ENCODE measurements at places on chromosomes 4 and X. TPM values are rescaled to one million over a fixed set of nuclear protein-coding genes. Genes with fewer than 3 reads are reported as not detected.

The SLC6A14 gene
- total RNA-seq, result not detected

The LUZP4 gene
- total RNA-seq, result not detected

The ACTRT1 gene
- not detected for total RNA-seq

The ABCE1 gene
- 75.0 TPM for total RNA-seq

The SOWAHD gene
- 1.4 TPM for total RNA-seq

The TLL1 gene
- not detected for total RNA-seq

The CSAG3 gene
- not detected for total RNA-seq

The SLC7A11 gene
- total RNA-seq, result 1.2 TPM

The SLITRK2 gene
- total RNA-seq, result not detected

The EGF gene
- total RNA-seq, result not detected

The ODAPH gene
- not detected for total RNA-seq

The FRMD7 gene
- not detected for total RNA-seq

The EDA gene
- 0.76 TPM for total RNA-seq

The CXCR3 gene
- total RNA-seq, result 145 TPM

The GATA1 gene
- total RNA-seq, result not detected

The DRD5 gene
- total RNA-seq, result not detected

The SLC10A6 gene
- not detected for total RNA-seq

DNA sequence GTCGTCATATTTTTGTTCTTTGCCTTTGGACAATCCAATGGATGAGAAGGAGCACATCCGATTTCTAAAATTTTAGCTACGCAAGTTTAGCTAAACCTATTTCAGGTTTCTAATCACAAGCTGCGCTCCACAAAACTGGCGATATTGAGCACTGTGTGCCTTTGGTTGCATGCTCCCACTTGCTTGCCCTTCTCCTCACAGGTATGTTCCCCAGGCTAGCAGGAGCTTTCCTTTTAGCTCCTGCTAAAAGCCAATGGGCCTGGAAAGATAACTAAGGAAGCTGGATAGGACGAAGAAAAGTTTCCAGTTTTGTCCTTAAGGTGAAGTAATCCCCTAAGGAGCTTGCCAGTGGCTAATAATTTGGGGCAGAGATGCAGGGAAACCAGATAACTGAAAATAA is 975.2 kb downstream of the FSTL5 start:
- no peak for DNase-seq

- DNase-seq, result no peak
These were observed 190.7 kb upstream of the CLNK start for GRCh38 chr4:10875144-10875799.

DNA sequence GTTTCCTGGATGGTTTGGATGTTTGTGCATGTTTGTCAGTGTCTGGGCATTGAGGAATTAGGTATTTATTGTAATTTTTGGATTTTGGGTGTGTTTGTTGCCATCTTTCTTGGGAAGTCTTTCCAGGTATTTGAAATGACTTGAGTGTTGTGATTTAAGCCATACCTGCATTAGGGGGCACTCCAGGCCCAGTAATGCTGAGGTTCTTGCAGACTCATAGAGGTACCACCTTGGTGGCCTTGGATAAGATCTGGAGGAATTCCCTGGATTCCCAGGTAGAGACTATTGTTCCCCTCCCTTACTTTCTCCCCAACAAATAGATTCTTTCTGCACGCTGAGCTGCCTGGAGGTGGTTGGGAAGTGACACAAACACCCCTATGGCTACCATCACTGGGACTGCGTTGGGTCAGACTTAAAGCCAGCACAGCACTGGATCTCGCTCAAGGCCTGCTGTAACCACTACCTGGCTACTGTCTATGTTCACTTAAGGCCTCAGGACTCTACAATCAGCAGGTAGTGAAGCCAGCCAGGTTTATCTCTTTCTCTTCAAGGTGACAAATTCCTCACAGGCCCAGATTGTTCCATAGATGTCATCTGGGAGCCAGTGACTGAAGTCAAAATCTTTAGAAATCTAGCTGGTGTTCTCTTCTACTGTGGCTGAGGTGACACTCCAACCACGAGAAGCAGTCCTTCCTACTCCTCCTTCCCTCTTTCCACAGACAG is 643.6 kb downstream of the PDHA2 start:
- DNase-seq, result no peak

DNA sequence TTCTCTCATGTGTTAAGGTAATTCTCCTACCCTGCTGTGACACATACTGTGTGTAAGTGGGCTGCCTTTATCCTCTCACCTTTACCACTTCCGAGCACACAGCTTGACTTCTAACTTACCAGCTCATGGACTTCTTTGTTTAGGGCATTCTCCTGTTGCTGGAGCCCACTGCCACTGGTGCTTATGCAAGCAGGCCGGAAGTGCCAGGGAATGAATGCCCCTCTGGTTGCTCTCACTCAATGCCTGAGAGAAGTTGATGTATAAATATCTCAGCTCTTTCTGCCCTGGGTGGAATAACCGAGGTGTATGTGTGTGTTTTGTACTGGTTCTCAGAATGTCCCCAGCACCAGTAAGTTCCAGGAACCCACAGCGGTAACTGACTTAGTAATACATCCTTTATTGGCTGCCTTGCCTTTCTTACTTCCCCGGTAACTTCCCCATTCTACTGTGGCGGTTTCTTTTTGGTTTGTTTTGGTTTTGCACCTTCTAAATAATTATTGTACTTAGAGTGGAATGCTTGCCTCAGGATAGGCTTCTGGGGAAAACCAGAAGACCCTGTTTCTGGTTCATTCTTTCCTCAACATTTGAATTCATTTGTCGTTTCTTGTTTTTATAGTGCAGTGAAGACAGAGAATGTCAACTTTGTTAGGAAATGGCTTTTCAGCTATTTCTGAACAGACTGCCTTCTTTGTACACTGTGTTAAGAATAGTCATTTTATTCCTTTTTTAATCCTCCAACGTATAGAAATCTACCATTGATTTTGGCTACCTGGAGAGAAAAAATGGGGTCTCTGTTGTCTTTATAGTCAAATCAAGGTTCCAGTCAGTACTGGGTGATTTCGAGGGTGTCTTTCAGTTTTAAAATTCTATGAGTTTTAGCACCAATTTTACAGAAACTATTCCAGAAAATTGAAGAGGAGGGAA is 45.4 kb downstream of the CXorf58 start:
- peak; percentile 69 for DNase-seq

DNA sequence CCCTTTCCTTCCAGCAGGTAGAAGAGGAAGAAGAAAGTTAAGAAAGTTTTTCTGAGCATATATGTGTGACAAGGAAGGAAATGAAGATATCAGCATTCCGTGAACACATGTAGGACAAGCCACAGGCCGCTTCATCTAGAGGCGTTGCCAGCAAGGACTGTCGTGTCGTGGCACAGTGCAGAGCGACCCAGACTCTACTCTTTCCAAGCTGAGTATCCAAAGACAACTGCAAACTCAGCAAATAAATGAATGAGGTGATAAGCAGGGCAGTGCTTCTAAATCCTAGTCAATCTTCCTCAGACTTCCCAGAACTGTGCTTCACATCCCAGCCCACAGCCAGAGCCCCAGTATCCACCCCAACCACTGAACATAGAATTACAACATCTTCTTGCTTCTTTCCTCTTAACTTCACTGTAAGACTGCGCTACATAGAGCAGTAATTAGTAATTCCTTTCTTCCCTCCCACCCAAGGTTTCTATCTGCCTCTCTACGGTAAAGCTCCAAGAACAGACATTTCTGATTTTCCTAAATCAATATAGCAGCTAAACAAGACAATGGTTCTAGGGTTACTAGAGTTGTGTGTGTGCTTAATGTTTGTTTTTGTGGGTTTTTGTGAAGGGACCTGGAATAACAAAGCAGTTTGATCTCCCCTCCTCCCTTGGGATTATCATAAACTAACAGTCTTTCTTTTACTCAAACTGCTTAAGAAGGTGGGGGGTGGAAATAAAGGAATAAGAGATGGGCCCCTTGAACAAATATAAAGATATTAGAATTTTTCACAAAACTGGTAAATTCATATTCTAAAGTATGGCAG is 71.6 kb downstream of the PAPSS1 start:
- DNase-seq, result no peak

DNA sequence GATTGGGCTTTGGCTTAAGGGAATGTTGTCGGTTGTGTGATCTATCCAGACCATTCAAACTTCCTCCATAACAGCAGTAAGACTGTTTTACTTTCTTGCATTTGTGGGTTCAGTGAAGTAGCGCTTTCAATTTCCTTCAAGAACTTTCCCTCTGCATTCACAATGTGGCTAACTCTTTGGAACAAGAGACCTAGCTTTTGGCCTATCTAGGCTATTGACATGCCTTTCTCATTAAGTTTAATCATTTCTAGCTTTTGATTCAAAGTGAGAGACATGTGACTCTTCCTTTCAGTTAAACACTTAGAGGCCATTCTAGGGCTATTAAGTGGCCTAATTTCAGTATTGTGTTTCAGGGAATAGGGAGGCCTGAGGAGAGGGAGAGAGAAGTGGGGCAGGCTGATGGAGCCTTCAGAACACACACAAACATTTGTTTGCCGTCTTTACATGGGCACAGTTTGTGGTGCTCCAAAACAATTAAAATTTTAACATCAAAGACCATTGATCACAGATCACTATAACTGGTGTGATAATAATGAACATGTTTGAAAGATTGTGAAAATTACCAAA is 34.1 kb downstream of the ADH5 start:
- no peak for DNase-seq

DNA sequence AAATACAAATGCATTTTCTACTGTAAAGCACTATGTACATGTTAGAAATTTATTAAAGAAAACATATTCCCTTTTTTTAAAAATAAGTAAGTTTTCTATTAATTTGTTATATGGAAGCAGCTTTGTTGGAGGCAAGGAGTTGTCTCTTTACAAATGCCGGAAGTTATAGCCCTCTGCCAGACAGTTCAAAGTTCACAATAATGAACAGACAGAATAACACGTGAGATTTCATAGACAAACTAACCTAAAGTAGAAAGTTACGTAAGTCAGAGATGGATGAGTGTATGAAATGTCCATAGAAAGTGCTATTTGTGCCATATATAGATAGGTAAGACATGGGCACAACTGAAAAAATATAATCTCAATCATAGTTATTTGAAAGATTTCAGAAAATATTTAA is 43.9 kb upstream of the NEIL3 start:
- no peak for DNase-seq

GRCh38 chr4:84661191-84661939 is 78.4 kb downstream of the CDS1 start:
- DNase-seq, result no peak

GRCh38 chr4:52957220-52957686 is 95.1 kb downstream of the RASL11B start:
- no peak for DNase-seq

DNA sequence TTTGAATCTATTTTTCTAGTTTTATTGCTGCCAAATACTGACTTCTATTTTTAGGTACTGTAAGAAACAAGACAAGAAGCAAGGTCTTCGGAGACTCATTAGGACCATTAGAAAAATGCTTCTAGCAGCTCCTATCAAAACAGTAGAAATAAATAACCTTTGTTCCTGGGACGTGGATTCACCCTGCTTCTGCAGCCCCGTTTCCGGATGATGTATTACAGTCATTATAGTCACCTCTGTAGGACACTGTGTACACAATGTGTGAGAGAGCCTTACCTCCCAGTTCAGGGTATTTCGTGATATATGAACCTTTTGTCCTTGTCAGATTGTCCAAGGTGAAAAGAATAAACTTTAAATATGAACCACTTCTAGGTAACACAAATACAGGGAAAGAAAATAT is 484.0 kb upstream of the TECRL start:
- DNase-seq, result no peak

- DNase-seq, result no peak
These were observed 890.8 kb downstream of the TRIML1 start for GRCh38 chr4:189029976-189030504.

- DNase-seq, result no peak
These were observed 146.8 kb downstream of the KLHL13 start for GRCh38 chrX:117969782-117970181.

GRCh38 chrX:53280331-53281320 is 758 bp downstream of the IQSEC2 start:
- DNase-seq, result no peak

GRCh38 chrX:38804432-38804681 is 3.1 kb downstream of the MID1IP1 start:
- no peak for DNase-seq

GRCh38 chr4:121140716-121141460 is 23.2 kb downstream of the TNIP3 start:
- DNase-seq, result no peak

DNA sequence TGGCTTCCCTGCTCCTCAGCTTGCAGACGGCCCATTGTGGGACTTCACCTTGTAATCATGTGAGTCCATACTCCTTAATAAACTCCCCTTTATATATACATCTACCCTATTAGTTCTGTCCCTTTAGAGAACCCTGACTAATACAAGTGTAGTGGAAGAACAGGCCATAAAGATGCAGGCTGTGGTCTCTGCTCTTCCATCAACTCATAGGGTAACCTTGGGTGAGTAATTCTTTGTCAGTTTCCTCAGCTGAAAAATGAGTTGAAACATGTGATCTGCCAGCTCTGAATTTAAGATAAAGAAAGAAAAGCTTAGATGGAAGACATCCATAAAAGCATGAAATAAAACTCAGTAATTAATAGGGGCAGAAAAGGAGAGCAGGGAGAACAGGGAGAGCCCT is 103.6 kb downstream of the ENOX2 start:
- no peak for DNase-seq

- no peak for DNase-seq
These were observed 56.5 kb upstream of the ARX start for GRCh38 chrX:25072247-25072646.

- no peak for DNase-seq
These were observed 1548.7 kb downstream of the RPA4 start for GRCh38 chrX:98432413-98432812.

DNA sequence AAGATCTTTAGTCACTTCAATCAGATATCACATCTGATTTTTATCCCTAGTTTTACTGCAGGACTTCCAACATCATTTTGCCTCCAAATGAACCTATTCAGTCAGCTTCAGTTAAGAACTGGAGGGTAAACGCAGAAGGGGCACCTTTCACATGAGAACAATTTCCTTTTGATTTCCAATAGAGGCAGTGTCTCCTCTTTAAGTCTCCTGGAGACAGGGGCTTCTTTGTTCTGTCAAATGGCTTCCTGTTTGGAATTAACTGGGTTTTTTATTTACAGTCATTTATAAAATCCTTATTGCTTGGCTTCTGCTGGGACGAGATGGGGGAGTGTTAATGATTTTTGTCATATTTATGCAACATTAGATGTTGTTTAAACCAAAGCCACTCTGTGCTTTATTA is 164.0 kb downstream of the STK32B start:
- DNase-seq, result no peak

- no peak for DNase-seq
These were observed 112.2 kb downstream of the IDS start for GRCh38 chrX:149392921-149393320.

DNA sequence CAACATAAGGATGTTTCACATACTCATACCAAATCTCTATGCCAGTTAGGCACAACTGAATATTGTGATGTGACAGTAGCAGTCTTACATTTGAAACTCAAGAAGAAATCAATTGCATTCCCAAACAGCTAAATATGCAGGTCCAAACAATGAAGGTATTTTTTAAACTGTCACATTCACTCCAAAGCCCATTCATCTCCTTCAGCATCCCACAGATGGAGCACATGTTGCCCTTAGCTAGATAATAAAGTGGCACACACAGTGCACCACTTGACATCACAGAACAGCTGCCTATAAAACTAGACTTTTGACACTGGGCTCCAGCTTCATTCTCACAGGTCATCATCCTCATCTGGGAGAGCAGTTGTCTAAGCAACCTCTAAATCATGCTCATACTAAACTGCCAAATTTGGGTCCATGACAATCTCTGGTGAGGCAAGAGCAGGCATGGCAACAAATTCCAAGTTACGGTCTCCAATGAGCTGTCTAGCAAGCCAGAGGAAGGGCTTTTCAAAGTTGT is 26.2 kb upstream of the ARHGEF6 start:
- no peak for DNase-seq
